ENCODE measurements at places on chromosomes 2 and 18. TPM values are rescaled to one million over a fixed set of nuclear protein-coding genes. Genes with fewer than 3 reads are reported as not detected.

CSRNP3 gene
- total RNA-seq = not detected

G6PC2 gene
- total RNA-seq = not detected

OTOS gene
- not detected for total RNA-seq

KCNS3 gene
- not detected for total RNA-seq

ACVR1C gene
- 2.3 TPM for total RNA-seq
